ENCODE measurements at places on chromosomes 7 and 10.

- DNase-seq, result no peak
Measured at GRCh38 chr10:118953598-118954393, 75.7 kb upstream of the NANOS1 start.

DNA sequence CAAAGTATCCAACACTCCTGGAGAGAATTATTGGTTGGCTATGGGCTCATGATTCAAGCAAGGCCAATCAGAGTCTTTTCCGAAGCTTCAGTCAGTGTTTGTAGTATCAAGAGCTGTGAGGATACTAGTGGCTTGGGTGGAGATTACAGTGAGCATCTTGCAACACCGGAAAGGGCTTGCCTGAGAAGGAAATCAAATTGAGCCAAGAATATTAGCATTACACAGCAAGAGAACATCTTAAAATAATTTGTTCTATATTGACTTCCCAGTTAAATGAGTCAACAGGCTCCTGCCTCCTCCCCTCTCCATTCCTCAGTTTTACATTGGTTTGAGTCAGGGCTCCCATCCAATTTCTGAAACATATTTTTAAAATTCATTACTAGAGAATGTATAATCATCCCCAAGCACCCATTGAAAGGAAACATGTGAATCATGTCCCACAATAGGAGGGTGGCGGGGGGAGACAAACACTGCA is 127.4 kb downstream of the ELAPOR2 start:
- DNase-seq, result no peak

DNA sequence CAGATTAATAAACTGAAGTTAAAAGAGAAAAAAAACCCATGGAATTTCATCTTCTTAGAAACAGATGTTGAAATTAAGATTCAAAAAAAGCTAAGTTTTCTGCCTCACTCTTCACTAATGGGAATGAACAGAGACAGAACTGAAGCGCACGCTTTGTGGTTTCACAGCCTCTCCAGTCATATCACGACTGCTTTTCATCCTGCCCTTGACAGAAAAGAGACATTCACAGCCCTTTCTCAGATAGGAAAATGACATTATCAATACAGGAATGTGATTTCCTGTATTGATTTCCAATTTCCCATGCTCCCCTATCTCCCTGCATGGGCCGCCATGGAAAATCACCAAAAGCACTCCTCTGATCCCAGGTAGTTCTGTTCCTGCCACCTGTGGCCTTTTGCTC is 108.2 kb downstream of the PFKFB3 start:
- peak; percentile 20 for DNase-seq

DNA sequence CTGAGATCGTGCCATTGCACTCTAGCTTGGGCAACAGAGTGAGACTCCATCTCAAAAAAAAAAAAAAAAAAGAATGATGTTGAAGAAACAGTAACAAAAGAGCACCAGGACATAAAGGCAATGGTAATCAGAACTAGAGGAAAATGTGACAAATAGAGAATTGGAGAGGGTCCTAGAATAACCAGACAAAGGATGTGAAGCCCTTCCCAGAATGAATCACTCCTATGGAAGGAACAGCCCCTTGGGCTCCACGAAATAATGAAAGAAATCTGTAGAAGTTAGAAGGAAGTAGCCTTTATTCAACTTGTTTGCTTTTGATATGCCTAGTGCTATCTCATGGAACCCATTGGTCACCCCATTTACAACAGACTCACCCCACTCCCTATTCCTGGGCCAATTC is 169.2 kb downstream of the SUGCT start:
- DNase-seq, result no peak

- no peak for DNase-seq
Measured at GRCh38 chr10:42950606-42951485, 126.0 kb upstream of the RET start.

- no peak for DNase-seq
Measured at GRCh38 chr7:93574646-93575554, at the start of gene CALCR. Gene CALCR (minus strand): TSS chr7:93574724. CDS start chr7:93486981, 87,743 bp downstream.

DNA sequence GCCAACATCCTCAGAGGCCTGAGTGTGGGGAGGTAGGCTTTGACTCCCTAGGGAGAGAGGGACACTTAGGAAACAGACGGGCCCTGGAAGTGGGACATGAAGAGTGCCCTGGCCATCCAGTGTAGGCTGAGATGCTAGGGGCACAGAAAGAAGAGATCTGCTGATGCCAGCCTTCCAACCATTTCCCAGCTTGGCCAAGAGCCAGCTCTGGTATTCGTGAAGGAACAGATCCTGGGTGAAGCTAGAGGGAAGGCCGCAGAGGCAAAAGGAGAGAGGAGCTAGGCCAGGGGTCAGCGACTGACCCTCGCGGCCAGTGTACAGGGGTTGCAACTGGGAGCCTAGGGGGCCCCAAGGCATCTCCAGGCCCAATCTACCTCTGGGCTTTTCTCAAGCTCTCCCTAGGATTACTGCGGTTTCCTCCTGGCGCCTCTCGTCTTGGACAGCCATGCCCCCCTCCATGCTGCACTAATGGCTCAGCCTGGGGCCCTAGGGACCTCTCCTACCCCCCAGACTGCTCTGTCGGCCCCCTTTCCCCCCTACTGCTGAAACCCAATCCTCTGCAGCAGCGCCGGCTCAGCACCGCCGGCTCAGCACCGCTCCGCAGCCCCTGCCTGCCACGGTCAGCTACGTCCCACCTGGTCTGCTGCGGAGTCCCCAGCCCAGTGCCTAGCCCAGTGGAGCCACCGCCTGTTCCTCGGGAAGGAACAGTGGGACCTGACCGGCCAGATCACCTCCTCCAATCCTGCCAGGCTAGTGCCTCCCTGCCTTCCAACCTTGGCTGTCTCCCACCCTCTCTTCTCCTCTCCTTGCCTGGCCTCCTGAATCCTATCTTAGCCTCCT is at the start of gene ASIC3:
Gene ASIC3 (plus strand): TSS at position 556 of the 840 bp plus-strand sequence. CDS start 355 bp downstream, outside the sequence.
- no peak for DNase-seq
